ENCODE measurements at places on chromosomes 16 and 17.

DNA sequence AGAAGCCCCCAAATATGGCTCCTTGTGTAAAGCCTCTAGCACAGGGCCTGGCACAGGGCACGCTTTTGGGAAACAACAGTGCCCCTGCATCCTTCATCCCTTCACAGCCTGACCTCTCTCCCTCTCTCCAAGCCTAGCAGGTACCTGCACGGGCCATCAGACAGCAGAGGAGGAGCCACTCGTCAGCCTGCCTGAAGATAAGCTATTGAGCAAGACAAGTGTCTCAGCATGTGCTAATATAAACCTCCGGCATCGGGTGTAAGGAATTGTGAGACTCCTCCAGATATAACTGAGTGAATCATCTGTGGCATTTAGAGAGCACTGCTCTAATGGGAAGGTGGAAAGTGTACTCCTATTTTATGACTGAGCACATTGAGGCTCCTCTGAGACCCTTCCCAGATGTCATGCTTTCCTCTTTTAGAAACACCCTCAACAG, 38.3 kb downstream of the TBX4 start:
- H3K4me3 ChIP-seq = no peak overlapping the region
- no peak overlapping the region for H3K27ac ChIP-seq
- H3K4me1 ChIP-seq = no peaks in the 10 kb centered on the region
- H3K27me3 ChIP-seq = no peaks in the 10 kb centered on the region

DNA sequence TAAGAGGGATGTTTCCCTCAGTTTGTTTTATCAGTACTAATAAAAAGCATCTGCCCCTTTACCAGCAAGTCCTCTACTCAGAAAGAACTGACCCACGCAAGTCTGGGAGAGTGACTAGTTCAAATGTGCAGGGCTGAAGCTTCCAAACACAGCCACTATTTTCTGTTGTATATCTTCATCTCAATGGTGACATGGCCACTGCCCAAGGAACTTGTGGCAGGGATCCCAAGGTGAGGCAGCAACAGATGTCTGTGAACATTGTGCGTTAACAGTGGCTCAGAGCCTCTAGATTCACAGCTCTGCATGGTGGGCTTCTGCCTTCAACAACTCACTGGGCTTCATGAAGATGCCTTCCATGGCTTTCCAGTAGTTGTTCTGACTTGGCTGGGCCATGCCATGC, 3.7 kb upstream of the BLTP2 start:
- no peak overlapping the region for H3K27ac ChIP-seq
- no peak for DNase-seq
- peaks cover 23% of the 10 kb centered on the region for H3K4me1 ChIP-seq
- no peak overlapping the region for H3K4me3 ChIP-seq
- peaks cover 47% of the 10 kb centered on the region for H3K36me3 ChIP-seq

DNA sequence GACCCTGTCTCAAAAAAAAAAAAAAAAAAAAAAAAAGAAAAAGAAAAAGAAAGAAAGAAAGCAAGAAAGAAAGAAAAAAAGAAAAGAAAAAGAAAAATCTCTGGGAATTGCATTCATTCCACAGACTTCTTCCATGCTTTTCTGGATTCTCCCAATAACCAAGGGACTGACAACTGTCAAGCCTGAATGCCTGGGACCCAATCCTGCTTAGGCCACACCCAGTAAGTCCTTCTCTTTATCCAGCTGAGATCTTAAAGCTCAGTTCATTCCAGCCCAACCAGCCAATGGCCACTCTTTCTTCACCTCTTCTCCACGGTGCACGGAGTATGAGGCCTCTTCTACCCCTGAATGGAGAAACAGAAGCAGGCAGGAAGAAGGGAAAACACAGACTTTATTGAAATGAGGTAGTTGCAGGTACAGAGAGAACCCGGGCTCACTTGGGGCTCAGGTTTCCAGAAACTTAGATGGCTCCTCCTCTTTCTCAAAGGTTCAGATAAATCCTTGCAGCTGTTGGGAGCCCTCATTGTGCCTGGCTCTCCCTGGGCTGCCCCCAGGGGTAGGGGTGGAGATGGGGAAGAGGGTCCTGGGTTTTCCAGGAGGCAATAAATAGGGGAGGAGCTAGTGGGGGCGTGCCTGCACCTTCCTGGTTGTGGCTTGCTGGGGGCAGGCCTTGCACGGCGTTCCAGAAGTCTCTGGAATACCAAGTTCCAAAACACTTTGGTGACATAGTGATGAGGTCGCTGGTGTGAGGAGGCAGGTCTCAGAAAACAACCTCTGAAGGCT, 2.5 kb downstream of the HOXB1 start:
- H3K27me3 ChIP-seq = peaks cover 40% of the 10 kb centered on the region
- no peak overlapping the region for H3K27ac ChIP-seq
- H3K36me3 ChIP-seq = no peaks in the 10 kb centered on the region
- DNase-seq = no peak

GRCh38 chr16:2008631-2009163, 924 bp downstream of the ZNF598 start:
- peak overlapping the region; percentile 84 for H3K4me3 ChIP-seq
- peak; percentile 59 for DNase-seq
- peak overlapping the region; percentile 88 for H3K27ac ChIP-seq
- peaks cover 41% of the 10 kb centered on the region for H3K4me1 ChIP-seq

- no peaks in the 10 kb centered on the region for H3K36me3 ChIP-seq
- H3K4me3 ChIP-seq = no peak overlapping the region
- H3K27ac ChIP-seq = no peak overlapping the region
Observed at GRCh38 chr17:58234512-58234911, 3.9 kb upstream of the LPO start.

DNA sequence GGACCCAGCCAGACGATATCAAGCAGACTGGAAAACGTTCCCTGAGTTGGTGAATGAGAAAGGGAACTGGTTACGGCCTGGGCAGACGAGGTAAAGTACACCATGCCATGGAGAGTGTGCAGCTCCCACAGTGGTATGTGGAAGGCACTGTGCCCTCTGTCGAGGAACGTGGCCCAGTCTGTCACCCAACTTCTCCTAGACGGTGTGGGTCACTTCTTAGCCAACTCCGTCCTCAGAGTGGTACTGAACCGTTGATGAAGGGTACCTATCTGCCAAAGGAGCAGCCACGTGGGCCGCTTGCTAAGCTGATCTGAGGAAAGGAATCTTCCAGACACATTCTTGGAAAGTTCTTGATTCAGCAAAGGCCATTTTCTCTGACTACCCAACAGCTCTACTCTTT, 56.0 kb upstream of the AXIN2 start:
- H3K4me3 ChIP-seq = no peak overlapping the region
- H3K4me1 ChIP-seq = no peaks in the 10 kb centered on the region
- no peaks in the 10 kb centered on the region for H3K36me3 ChIP-seq
- DNase-seq = no peak

- H3K36me3 ChIP-seq = peaks cover 58% of the 10 kb centered on the region
- H3K4me3 ChIP-seq = no peak overlapping the region
- H3K4me1 ChIP-seq = peaks cover 43% of the 10 kb centered on the region
- no peaks in the 10 kb centered on the region for H3K27me3 ChIP-seq
Observed at GRCh38 chr16:22352723-22353122, 21.7 kb downstream of the CDR2 start.

DNA sequence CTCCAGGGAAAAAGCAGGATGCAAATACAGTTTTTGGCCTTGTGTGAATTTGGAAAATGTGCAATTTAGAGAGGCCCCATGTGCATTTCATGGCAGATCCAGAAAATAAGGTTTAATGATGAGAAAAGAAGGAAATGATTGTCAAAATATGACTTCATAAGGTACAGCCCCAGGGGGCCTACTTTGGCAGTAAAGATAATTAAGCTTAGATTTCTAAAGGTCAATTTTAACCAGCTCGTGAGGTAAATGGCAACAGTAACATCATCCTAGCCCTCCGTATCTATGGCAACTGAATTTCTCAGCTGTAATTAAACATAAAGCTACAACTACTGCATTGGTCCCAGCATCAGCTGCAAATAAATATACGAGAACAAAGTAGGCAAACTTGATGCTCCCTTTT, 30.0 kb upstream of the PRSS54 start:
- no peak overlapping the region for H3K4me3 ChIP-seq
- H3K36me3 ChIP-seq = no peaks in the 10 kb centered on the region
- no peak for DNase-seq
- H3K27ac ChIP-seq = no peak overlapping the region
- H3K27me3 ChIP-seq = peaks cover 15% of the 10 kb centered on the region
- no peaks in the 10 kb centered on the region for H3K4me1 ChIP-seq

DNA sequence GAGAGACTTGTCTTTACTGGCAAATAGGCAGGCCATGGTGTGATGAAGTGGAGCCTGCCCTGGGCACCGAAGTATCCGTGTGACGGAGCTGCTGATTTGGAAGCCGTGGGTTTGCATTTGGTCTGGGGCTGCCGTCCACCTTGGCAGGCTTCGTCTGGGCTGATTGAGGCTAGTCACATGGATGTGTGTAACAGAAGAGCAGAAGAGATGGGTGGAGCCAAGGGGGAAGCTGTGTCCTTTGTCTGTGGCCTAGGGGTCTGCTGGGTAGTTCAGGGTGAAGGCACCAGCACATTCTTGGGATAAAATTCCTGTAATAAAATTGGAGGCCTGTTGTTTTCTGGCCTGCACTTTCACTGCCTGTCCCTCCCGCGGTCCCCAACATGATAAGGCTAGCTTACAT, 106.1 kb downstream of the AATF start:
- H3K36me3 ChIP-seq = peaks cover 19% of the 10 kb centered on the region
- H3K4me3 ChIP-seq = no peak overlapping the region
- no peak for DNase-seq
- no peaks in the 10 kb centered on the region for H3K27me3 ChIP-seq
- no peaks in the 10 kb centered on the region for H3K4me1 ChIP-seq
- H3K27ac ChIP-seq = no peak overlapping the region

DNA sequence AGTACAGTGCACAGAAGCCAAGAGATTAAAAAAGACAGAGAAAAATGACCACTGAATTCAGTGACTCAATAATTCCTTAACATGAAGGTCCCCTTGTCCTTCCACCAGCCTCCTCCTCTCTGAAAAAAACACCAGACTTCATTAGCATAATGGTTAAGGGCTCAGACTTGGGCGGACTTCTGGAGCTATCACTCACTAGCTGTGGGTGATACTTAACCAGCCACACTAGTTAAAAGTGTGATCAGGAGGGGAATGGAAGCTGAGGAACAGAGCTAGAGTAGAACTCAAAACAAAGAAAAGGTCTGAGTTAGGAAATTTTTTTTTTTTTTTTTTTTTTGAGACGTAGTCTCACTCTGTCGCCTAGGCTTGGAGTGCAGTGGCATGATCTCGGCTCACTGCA, 23.2 kb downstream of the ZNF652 start:
- H3K4me3 ChIP-seq = no peak overlapping the region
- no peaks in the 10 kb centered on the region for H3K27me3 ChIP-seq
- peaks cover 20% of the 10 kb centered on the region for H3K36me3 ChIP-seq
- peak overlapping the region; percentile 40 for H3K27ac ChIP-seq

DNA sequence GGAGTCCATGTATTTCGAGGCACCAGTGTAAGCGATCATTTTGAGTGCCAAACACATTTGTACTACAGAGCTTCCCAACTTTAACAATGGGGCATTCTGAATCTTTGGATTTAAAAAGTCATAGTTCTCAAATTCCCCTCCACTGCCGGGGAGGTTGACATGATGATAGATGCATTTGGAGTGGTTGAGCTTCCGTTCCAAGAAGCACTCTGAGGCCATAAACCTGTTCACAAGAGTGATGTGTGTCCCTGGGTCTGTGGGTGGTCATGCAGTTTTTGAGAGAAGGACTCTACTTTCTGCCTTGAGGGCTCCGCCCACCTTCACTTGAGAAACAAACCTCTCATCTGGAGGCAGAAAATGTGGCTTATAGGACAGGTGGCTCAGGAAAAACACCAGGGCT, 43.7 kb downstream of the IRX5 start:
- no peak overlapping the region for H3K27ac ChIP-seq
- no peak overlapping the region for H3K4me3 ChIP-seq
- no peaks in the 10 kb centered on the region for H3K36me3 ChIP-seq
- H3K4me1 ChIP-seq = no peaks in the 10 kb centered on the region
- no peak for DNase-seq

DNA sequence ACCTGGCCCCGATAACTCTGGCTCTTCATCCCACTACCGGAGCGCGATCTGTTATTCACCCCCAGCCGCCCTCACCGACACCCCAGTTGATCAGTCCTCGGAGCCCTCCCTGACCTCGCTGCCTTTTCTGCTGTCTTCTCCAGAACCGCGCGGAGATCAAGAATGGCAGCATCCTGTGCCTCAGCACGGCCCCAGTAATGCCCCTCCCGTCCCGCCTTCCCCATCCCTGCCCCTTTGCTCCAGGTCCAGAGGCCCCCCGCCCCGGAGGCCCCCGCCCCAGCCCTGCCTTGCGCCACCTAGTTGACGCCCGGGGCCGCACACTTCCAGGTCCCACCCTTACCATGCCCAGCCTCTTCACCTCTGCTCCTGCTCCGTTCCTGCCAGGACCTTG, 872 bp downstream of the ELMO3 start:
- H3K36me3 ChIP-seq = peaks cover 54% of the 10 kb centered on the region
- no peaks in the 10 kb centered on the region for H3K27me3 ChIP-seq
- no peak overlapping the region for H3K4me3 ChIP-seq
- no peak for DNase-seq

DNA sequence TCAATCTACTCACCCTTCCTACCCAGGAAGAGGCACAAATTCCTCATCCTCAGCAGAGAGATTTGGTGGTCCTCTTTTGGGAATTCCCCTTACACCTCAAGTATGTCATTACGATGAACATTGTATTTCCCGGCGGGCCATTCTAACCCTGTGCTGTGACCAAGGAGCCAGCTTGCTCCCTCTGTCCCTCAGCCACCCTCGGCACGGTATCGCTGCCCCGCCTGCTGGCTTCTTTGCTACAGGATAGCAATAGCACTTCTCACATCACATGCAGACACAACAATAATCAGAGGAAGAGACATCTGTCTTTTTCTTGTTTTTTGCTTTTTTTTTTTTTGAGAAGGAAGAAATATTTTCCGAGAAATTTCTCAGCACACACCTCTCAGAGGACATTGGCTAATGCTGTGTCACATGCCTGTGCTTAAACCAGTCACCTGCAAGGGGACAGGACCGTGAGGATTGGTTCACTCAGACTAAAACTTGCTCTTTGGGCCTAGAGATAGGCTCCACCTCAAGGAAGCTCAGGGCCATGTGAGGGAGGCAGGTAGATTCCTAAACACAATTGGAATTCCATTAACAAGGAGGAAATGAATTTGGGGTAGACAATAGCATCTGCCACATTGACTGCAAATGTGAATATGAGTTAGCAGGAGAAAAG, 41.2 kb downstream of the TMC5 start:
- no peak overlapping the region for H3K27ac ChIP-seq
- peaks cover 7% of the 10 kb centered on the region for H3K27me3 ChIP-seq
- H3K4me3 ChIP-seq = no peak overlapping the region

DNA sequence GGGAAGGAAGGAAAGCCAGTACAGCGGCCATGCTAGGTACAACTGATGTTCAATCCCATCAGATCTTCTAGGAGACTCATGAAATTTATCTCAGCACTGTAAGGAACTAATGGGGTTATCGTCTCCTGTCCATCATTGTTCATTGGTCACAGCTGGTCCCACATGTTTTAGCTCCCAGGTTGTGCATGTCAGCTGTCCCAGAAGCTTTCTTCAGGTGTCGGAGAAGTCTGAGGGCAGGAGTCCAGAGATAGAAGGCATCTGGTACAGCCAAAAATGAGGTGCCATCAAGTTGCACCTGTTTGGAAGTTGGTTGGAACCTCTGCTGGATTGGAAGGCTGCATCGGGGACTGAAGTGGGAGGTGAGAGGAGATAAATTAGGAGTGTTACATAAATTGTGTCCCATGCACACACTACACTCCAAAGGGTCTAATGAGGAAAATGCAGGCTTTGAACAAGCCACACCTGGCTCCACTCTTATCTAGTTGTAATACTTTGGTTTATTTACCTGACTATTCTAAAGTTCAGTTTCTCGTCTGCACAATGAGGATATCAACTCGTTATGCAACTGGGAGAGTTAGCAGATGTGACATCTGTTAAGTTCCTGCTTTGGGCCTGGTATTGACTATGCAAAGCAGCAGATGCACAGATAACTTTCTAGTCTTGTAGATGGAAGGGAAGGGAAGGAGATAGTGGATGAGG, 62.9 kb downstream of the MAP2K6 start:
- no peaks in the 10 kb centered on the region for H3K27me3 ChIP-seq
- peaks cover 3% of the 10 kb centered on the region for H3K4me1 ChIP-seq
- H3K4me3 ChIP-seq = no peak overlapping the region

Data from activated CD8-positive, alpha-beta T cell treated with anti-CD3 and anti-CD28 coated beads, Interleukin-2, amount 10 ng/mL, durations not matched to agents 7 days and 5 days (primary cell).